Stromal cell of bone marrow (primary cell): ENCODE measurements at places on chromosomes 3 and 15.

DNA sequence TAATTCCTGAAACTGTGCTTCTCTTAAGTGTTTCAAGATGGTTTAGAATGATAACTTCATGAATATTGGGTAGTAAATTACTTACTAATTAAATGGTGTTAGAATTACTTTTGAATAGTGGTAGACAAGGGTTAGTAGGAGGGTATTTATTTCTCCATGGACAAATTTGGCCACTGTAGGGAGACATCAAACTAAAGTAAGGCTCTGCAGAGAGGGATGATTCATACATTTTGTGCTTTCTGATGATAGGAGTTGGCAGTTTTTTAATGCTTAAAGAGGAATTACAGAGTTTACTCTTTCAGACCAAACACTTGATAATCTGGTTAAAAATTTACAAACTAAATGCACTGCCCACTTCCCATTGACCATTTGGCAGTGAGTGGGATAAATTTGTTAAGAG lies 127.6 kb downstream of the NAALADL2 start:
- peak; percentile 36 for DNase-seq

- no peak for DNase-seq
Measured at GRCh38 chr3:42702066-42702951, at the start of gene HHATL. HHATL (minus strand) TSS chr3:42702798; CDS start chr3:42700826, 1,972 bp downstream.

GRCh38 chr3:46578973-46579755 lies 13.1 kb upstream of the LRRC2 start:
- no peak for DNase-seq

- DNase-seq, result no peak
Measured at GRCh38 chr3:42308651-42309050, 42.7 kb upstream of the CCK start.

GRCh38 chr3:15161133-15161532 lies 44.9 kb upstream of the CAPN7 start:
- DNase-seq, result no peak

GRCh38 chr3:85120879-85121278 lies 162.1 kb downstream of the CADM2 start:
- DNase-seq, result no peak

GRCh38 chr15:93178371-93178770 lies 89.4 kb upstream of the RGMA start:
- no peak for DNase-seq

- no peak for DNase-seq
Measured at GRCh38 chr3:35385271-35385670, 254.1 kb upstream of the ARPP21 start.

DNA sequence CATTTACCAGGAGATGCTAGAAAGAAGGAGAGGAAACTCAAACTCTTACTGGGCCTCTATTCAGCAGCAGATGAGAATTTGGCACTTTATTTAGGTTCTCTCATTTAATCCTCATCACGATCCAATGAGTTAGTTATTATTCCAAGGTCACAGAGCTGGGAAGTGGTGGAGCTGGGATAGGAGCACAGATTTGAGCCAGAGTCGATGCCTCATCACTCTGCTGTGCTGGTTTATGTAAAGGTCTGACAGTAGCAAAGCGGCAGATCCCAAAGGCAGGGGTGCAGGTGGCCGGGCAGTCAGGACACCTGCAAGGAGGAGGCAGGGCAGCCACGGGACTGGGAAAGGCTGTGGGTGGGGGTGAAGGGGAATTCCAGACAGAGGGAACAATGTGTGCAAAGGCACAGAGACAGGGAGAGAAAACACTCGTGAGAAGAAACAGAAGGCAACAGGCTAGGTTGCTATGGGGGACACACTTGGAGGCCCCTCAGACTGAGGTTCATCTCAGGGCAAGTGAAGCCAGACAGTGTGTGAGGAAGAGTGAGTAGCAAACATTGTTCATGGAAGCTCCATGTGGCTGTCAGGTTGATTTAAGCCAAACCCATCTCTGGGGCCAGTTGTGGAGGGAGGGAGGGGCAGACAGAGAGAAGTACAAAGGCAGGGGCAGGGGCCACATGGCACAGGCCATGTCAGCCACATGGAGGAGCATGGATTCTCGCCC lies 26.8 kb downstream of the RAB6B start:
- no peak for DNase-seq

DNA sequence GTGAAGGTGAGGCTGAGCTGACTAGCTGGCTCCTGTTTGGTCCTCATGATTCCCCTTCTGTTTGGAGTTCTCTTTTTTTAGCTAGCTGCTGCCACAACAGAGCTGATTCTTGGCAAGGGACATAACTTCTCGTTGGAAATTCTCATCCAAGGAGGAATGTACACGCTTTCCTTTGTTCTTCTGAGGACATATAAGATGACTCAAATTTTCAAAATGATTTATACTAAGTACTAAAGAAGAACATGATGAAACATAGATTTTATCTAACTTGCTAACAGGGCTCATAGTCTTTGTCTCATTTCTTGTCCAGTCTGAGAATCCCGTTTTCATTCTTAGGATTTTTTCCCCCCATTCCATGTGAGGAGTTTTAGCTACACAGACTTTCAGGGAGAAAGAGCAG lies 2.9 kb upstream of the TFG start:
- no peak for DNase-seq

DNA sequence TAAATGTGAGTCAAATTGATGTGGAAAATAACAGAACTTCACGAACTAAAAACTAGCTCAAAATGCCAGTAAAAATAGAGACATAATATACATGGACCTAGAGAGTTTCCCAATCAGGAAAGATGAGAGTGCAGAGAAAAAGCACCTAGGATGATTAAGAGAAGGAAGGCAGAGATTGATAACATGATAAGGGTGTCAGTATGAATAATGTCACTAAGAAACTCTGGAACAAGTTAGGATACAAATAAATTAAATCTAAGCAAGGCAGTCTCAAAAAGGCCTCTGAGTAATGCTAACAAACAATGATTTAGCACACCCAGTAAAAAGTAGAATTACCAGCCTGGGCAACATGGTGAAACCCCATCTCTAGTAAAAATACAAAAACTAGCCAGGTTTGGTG lies 304.7 kb upstream of the DPPA4 start:
- DNase-seq, result no peak

DNA sequence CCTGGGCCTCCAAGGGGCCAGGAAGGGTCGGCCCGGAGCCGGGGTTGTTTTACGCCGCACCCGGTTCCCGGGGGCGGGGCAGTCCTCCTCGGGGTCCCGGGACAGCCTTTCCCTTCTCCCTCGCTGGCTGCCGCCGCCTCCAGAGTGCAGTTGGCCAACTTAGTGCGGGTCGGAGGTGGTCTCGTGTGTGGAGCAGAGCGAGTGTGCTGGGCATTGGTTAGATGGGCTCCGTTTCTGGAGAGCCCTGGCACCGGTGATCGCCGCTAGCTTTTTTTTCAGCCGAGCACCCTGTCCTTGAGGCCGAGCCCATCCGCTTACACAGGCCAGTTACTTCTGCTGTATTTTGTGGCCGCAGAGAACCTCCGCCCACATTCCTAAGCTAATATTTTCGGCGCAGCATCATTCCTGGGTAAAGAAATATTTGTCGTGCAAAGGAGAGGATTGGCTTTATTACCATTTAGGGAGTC lies 585 bp downstream of the KIF23 start:
- DNase-seq, result peak; percentile 72

DNA sequence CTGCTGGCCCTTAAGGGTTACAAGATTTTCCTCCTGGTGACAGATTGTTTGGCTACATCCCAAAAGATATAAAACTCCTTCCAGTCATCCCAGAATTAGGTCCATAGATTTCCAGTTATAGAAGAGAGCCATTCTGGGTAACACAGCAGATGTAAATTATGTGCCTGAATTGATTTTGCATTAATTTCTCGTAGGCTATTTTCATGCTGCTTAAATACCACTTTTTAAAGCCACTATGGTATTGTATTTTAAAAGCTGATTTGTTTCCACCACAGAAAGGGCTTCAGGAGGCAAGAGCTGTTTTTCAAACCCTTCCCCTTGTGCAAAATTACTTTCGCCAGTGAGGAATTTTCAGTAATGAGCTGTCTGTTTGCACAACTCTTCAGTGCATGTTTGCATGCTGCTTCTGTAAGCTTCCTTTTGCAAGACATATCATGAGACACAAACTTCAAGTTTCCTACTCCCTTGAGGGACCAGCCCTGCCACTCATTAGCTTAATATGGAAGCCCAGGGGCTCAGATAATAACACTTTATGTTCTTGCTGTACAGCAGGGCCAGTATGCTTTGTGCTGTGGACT lies 105.4 kb upstream of the TNIK start:
- DNase-seq, result peak; percentile 15

- no peak for DNase-seq
Measured at GRCh38 chr3:89049119-89049518, 58.3 kb upstream of the EPHA3 start.

GRCh38 chr15:101490922-101491733 lies 1.6 kb upstream of the PCSK6 start:
- no peak for DNase-seq

GRCh38 chr15:39232512-39232911 lies 348.4 kb upstream of the THBS1 start:
- peak; percentile 47 for DNase-seq

GRCh38 chr3:150806185-150806835 lies 43.3 kb upstream of the SIAH2 start:
- DNase-seq, result no peak

DNA sequence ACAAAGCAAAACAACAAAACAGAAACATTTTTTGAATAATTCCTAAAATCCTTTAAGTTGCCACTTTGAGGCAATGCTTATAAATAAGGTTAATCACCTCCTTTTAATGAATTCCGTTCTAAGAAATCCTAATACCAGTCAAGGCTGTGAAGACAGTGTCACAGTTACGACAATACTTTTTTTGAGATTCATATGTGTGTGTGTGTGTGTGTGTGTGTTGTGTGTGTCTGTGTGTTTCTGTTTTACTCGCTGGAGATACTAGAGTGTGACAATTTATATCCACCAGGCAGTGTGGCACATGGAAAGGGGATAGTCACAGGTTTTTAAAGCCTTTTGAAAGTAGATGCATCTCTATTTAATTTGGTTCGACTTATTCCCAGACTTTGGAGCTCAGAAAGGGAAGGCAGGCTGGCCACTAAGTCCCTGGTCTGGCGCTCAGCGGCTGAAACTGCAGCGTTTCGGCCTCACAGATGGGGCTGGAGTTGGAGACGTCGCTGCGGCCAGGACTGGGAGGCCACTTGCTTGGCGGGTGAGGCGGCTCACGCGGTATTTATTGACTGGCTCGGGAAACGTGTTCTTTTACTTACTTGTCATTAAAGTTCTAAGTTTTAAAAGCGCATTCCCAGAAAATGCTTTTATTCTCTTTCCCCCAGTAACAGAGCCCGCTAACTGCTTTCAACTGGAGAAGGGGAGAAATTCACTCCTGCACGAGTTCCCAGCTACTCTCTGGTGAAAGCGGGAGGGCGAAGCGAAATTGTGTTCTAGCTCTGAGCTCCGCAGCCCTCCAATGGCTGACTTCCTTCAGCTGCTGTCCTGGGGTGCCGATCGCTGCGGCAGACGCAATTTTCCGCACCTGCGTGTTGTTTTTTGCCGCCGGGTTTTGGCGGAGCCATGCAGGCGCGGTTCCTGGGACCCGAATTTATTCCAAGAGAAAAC lies 13.7 kb downstream of the ZIC1 start:
- DNase-seq, result no peak

DNA sequence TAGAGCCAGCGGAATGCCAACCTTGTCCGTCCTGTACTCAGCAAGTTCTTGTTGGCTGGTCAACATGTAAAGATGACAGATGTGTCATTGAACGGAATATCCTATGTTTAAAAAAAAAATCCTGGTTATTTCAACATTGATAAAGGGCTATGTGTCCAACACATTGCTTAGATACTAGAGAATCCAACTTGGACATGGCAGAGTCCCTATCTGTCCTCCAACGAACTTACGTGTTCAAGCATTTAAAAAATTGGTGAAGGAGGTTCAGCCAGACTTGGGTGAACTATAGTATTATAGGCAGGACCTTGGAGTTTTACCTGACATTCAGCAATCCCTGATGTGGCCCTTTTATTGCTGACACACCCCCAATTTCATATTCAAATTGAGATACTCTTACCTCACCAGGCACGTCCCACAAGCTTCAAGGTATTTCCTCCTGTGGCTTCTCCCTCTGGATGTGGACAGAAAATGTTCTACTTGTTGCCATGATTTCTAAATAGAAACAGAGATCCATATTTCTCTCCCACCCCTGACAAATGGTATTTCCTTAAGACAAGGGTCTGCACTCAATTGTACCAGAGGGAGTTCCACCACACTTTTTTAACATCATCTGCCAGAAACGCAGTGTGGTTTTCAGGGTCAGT lies 207.7 kb upstream of the TPM1 start:
- DNase-seq, result no peak

DNA sequence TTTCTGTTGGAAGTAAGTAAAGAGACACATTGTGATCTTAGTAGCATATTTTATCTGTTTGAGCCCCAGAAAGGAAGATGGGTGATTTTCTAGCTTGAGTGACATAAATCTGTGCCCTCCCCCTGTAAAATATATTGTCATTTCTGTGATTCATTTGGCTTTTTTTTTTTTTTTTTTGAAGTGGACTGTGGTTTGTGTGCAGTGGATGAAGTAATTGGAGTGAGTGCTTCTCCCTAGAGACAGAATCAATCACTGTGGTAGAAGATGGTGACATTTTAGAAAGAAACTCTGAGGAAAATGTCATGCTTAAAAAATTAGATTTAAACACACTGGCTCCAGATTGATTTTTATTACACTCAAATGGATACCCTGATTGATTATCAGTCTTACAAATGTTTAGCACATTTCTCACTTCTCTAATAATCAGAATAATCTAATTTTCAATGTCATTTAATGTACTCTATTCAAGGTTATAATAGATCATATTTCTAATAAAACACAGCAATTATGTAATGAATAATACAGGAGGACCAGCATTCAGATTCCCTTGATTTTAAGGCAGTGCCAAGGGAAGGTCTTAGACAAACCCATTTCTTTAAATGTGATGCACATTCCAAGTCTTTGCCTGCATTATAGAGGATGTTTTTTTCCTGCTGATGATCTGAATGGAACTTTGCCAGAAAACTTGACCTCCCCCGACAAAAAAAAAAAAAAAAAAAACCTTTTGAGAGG lies 116.6 kb downstream of the TOP2B start:
- DNase-seq, result peak; percentile 46

GRCh38 chr3:11643605-11644087 lies at the start of gene VGLL4:
VGLL4 (minus strand) TSS chr3:11643915; CDS start chr3:11643518, 397 bp downstream.
- peak; percentile 84 for DNase-seq

DNA sequence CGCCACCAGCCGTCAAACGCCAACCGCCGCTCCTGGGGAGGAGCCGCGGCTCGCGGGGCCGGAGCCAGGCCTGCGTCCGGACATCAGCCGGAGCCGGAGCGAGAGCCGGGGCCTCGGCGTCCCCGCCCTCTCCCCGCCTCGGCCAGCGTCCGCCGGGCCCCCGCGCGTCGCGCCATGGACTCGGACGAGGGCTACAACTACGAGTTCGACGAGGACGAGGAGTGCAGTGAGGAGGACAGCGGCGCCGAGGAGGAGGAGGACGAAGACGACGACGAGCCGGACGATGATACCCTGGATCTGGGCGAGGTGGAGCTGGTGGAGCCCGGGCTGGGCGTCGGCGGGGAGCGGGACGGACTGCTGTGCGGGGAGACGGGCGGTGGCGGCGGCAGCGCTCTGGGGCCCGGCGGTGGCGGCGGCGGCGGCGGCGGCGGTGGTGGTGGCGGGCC lies 359 bp downstream of the ARIH1 start:
- no peak for DNase-seq

- no peak for DNase-seq
Measured at GRCh38 chr3:186719945-186720739, 3.0 kb downstream of the KNG1 start.
